ENCODE measurements at places on chromosomes 1 and 21.

DNA sequence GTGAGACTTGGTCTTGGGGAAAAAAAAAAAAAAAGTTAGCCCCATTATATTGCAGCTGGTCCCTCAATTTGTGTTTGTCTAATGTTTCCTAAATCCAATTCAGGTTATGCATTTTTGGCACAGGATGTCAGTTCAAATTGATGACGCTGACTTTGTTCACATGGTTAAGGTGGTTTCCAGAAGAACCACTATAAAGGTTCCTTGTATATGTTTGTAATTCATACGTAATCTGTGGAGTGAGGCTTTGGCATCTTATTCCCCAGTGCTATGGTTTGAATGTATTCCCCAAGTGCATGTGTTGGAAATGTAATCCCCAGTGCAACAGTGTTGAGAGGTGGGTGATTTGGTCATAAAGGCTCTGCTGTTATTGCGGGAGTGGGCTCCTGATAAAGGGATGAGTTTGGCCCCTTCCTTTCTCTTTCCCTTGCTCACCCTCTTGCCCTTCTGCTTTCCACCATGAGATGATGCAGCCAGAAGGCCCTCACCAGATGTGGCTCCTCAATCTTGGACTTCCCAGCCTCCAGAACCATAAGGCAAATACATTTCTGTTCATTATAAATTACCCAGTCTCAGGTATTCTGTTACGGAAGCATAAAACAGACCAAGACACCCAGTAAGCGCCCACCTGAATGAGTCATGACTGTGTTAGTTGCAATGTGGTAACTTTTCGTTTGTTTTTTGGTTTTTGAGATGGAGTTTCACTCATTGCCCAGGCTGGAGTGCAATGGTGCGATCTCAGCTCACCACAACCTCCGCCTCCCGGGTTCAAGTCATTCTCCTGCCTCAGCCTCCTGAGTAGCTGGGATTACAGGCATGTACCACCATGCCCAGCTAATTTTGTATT, 19.5 kb upstream of the HLCS start:
- no peak for DNase-seq

DNA sequence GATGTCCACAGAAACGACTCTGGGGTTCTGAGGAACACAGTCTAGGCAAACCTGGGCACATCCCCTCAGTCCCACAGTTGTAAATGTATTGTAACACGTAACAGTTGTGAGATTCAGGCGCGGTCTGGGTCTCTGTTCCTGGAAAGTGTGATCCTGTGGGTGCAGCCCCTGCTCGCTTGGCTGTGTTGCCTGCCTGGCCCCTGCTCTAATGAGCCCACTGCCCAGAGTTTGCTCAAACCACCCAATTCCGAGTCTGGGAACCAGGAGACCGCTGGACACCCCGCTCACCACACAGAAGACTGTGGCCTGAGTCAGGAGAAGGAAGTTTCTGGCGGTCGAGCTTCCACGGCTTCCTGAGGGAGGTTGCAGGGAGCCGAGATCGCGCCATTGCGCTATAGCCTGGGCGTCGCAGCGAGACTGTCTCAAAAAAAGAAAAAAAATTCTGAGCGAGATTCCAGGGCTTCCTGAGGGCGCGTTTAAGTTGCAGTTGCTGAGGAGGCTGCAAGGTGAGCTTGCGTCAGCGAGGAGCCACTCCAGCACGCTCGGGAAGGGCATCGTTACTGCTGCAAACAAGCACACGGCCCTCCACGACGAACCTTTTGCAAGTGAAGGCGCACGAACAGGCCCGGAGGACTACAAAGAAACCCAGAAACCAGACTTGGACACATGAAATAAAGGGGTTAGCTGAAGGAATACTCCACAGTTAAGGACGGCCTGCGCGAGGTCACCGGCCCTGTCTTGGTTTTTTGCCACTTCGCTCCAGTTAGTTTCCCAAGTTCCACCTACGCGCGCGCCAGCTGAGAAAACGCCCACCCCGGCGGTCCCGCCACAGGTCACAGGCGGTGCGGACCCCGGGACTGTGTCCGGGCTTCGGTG, 1.1 kb downstream of the C21orf58 start:
- peak; percentile 51 for DNase-seq

GRCh38 chr1:93820554-93821422, 58.2 kb downstream of the DNTTIP2 start:
- no peak for DNase-seq

DNA sequence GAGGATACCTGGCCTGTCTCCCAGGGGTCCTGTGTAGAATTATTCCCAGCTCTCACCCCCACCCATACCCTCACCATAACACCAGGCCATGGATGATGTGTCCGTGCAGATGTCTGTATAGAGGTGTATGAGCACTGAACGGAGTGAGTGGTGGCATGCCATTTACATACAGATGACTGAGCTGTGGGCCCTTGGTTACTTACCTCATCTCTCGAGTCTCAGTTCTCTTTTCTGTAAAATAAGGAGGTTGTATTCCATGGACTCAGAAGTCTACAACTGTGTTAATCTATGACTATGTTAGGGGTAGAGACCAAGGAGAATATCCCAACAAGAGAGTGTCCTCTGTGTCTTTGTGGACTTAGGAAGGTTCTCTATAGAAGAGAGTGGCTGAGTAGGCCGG, 65.6 kb upstream of the CD1D start:
- no peak for DNase-seq

GRCh38 chr1:238099871-238100270, 209.1 kb upstream of the ZP4 start:
- no peak for DNase-seq

DNA sequence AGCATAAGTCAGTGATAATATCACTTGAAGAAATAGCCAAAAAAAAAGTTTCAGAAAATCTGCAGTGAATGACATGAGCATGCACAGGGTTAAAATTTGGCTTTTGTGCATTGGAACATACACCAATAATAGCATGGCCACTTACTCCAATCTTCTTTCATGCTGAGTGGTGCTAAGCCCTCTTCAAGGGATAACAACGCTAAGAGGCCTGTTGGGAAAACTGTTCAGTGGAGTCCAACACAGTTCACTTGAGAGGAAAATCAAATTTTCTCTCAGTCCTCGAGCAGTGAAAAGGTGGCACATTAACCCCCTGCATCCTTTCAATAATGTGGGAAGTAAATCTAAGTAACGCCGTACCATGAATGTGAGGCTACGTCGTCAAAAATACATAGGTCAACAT, 264.7 kb downstream of the SPATA17 start:
- DNase-seq, result no peak

DNA sequence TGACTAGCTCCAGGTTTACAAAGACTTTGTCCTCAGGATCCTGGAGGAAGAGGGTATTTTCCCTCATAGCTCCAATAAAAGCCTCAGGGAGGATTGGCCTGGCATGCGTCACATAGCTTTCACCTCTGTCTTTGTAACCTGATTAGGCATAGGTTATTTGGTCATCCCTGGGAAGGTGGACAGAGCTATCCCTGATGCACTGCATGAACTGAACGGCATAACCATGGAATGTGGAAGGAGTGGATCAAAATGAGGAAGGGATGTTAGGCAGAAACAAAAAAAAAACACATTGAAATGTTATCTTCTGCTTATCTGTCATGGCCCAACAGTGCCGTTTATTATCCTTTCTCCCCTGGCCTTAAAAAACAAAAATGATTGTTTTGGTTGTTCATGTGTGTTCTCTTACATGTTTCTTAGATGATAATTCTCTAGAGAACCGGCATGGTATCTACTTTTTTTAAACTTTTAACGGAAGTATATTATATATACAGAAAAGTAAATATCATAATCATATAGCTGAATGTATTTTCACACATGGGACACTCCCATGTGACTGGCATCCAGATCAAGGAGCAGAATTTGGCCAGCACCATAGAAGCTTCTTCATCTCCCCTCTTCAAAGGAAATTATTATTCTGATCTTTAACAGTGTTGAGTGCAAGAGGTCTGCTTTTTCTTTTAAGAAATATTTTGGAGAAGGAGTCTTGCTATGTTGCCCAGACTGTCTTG, 85.3 kb downstream of the RPS6KC1 start:
- DNase-seq, result no peak

DNA sequence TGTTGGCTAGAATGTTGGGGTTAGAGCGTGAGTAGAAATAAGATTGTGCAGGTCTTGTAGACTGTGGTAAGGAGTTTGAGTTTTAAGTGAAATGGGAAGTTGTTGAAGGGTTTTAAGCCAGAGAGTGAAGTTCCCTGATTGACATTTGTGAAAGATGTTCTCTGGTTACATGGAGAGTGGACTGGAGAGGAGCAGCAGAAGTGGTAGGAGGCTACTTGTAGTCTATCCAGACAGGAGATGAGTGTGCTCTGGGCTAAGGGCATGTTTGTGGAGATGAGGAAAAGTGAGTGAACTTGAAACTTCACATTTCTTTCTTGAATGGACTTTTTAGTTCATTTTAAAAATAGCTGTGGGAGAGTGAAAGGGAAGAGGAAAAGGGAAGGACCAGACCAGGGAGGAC, 37.0 kb downstream of the F3 start:
- DNase-seq, result no peak

DNA sequence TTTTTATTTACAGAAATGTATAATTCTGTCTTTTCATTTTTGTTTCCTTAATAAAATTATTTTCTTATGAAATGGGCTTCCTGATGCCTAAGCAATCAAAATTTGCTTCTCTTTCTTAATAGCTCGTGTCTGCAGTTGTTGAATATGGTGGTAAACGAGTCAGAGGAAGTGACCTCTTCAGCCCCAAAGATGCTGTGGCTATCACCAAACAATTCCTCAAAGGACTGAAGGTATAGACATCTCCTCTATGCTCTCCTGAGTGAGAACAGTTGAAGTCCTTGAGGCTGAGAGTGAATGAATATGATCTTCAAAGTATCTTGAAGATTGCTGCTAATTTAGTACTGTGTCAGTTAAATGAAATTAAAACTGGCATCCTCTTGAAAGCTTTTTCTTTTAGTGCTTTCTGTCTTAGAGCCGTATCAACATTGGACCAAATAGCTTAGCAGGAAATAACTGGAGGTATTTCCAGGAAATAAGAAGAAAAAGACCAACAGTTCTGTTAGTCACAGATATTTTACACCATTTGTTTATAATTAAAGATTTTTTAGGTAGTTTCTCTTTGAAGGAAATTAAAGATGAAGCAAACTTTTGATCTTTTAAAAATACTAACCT, 24.7 kb downstream of the VPS45 start:
- DNase-seq, result no peak

GRCh38 chr1:200081151-200081968, 53.9 kb downstream of the NR5A2 start:
- peak; percentile 6 for DNase-seq

GRCh38 chr1:10401281-10401680, 2.4 kb downstream of the PGD start:
- DNase-seq, result peak; percentile 79

DNA sequence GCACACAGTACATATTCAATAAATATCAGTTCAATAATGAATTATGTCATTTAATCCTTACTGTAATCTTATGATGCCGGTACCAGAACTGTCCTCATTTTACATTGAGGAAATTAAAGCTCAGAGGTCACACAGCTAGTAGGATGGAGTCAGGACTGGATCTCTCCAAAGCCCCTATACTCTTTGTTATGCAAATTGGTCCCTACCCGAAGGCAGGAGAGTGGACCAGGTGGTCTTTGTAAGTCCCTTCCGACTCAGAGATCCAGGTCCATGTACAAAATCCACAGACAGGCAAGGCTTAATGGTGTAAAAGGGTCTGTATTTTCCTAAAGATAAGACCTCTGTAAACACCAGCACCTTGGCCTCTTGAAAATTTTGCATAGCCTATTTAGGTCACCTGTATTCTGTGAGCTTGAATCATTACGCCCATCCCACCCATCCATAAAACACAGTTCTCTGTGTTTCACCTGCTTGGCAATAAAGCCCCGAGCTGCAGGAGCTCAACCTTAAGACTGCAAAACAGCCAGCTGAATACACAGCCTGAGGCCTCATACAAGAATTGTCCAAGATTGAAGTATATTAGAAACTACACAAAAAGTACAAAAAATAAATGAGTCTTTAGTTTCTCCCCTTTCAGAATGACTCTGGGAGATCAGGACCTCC, 41.7 kb downstream of the PLXNA2 start:
- DNase-seq, result no peak
